ENCODE measurements at places on chromosomes 1 and 21.
A peak's percentile ranks its signal among the peaks of the same experiment; 100 is the strongest.

DNA sequence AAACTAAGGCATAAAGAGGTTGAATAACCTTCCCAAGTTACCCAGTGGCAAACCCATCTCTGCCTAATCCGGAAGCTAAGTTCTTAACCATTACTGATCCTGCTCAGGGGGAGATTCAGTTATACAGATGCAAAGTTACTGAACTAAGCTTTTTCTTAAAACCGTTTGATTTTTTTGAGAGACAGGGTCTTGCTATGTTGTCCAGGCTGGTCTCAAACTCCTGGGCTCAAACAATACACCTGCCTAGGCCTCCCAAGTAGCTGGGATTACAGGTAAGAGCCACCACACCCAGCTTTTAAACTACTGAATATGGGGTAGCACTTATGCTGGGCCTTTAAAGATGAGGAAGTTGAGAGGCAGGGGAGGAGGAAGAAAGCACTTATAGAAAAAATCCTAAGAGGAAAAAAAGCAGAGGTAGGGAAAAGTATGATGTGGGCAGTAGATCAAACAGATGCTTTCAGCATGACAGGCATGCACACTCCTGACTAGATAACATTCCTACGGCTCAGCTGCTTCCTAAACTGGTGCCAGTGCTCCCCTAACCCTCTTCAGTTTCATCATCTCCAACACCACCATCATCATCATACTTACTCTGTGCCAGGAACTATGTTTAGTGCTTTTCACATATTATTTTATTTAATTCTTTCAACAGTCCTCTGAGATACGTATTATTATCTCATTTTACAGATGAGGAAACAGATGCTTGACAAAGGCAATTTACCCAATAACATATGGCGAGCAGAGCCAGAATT lies 5.8 kb downstream of the PAFAH2 start:
- peak; percentile 30 for DNase-seq

DNA sequence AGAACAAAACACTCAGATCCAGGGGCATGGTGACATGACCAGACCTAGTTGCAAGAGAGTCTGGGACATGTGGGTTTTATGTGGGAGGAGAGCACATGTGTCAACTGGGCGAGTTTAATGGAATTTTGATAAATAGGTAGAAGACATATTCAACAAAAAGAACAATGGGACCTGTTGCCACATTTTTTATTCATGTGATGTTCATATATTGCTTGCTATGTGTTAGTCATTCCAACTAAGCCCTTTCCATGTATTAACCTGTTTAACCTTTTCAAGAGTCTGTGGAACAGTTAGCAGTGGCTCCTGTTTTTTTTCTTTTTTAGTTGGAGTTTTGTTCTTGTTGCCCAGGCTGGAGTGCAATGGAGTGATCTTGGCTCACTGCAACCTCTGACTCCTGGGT lies 30.1 kb upstream of the CSF3R start:
- DNase-seq: no peak

DNA sequence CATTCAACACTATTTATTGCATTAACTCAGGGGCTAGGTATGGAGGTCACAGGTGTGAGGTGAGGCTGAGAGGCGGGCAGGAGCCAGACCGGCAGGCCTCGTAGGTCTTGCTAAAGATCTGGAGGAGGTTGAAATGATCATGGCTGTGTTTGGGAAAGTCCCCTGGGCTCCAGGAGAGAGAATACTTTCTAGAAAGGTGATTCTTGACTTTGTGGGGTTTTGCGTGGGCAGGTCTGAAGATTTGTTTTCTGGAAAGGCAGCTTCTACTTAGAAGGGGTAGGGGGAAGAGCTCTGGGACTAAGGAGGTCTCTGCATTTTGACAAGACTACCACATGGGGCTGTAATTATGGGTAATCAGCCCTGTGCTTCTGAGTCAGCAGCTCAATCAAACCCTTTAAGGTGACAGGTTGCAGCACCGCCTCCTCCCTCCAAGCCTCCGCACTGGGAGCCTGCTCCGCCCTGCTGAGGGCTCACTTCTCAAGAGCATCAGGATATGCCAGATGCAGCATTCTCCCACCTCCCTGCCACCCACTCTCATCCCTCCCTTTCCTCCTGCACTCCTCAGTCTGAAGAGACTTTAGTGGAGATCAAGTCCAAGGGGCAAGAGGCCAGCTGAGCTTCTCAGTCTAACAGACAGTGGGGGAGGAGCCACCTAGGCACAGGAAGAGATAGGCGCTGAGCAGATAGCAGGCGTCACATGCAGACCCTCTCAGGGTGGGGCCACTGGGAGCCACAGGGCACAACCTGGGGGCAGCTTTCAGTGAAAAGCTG lies 30.5 kb downstream of the SLC30A1 start:
- DNase-seq: no peak

DNA sequence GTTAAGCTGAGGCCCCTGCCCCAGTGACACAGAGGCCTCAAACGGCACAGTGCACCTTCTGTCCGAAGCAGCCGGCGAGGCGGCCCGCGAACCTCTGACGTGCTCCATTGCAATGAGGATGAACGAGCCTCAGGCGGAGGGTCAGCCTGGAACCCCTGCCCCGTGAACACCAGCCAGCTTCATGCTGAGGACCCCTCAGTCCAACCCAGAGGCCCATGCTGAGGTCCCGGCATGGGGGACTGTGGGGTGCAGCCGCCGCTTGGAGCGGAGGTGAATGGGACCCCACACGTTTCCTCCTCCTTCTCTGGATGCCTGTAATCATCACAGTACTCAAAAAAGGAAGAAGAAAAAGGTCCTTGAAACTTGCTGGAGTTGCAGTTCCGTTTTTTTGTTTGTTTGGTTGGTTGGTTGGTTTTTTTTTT lies 62.1 kb downstream of the PRKCZ start:
- no peak for DNase-seq

- no peak for DNase-seq
These were observed 51.7 kb upstream of the EDEM3 start for GRCh38 chr1:184806296-184806721.

- no peak for DNase-seq
These were observed at the start of gene SERTAD4 for GRCh38 chr1:210232511-210233215. SERTAD4 (plus strand) TSS chr1:210232796; CDS start chr1:210237961, 5,165 bp downstream.

DNA sequence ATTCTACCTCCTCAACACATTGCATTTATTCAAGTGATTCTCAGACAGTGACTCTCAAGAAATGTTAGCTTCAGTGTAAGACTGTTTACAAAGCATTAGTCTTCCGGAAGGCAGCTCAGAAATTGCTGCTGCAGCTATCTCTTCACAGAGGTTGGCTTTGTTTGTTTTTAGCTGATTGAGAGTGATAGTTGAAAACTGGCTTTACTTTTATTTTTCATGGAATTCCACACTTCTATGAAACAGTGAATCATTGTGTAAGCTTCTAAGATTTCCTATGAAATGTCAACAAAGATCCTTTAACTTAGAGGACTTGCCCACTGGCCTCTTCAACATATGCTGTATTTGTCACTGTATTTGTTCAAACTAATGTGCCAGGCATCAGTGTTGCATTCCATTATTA lies 121.3 kb downstream of the TNNI3K start:
- DNase-seq: no peak

DNA sequence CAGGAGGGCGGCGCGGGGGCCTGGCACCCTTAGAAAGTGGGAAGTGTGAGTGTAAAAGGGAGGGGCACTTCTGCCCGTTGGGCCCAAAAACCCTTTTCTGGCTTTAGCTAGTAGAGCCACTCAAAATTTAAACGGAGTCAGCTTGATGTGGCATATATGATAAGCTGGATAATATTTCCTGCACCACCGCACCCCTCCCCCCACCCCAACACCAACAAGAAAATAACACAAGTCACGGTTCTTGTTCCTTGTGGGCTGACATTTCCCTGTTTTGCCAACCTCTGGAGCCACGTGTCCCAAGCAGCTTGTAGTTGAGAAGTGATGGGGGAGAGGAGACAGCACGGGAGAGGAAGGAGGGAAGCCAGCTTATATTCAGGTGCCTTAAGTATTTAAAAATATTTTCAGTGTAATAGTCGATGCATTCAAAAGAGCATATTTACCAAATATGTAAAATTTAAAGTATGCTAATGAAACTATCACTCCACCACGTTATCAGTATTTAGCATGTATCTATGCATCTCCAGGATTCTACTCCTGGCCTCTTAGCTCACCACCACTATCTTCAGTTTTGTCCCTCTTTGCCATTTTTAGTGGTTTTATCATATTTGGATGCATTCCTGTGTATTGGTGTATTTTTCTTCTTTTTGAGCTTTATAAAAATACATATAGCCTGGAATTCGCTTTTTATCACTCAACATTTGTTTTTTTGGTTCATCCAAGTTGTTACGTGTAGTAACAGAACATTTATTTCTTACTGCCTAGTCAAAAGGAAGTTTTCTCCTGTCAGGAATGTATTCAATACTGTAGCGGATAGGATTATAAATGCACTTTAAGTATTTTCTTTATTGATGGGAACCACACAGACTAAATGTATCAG lies 773 bp upstream of the DDX59 start:
- no peak for DNase-seq

GRCh38 chr1:16026723-16027484 lies 5.1 kb downstream of the CLCNKA start:
- no peak for DNase-seq

DNA sequence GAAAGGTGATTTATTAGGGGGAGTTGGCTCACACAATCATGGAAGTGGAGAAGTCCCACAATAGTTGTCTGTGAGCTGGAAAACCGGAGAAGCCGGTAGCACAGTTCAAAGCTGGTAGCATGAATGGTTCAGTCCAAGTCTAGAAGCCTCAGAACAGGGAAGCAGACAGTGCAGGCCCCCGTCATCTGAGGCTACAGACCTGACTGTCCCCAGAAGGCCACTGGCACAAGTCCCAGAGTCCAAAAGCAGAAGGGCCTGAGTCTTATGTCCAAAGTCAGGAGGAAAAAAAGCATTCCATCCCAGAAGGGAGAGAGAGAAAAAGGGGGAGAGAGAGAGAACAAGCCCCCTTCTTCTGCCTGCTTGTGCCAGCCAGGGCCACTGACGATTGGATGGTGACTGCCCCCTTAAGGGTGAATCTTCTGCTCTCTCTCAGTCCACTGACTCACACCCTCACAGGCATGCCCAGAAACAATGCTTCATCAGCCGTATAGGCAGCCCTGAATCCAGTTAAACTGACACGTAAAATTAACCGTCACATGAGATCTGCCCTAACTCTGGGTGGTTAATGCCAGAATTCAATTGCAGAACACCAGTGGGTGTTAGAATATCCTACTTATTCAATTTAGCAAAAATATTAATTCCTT lies 49.3 kb upstream of the POU2F1 start:
- no peak for DNase-seq

- DNase-seq: no peak
These were observed 176.5 kb upstream of the ST6GALNAC5 start for GRCh38 chr1:76690766-76691165.

- DNase-seq: no peak
These were observed 258.8 kb upstream of the NCAM2 start for GRCh38 chr21:20739421-20739820.

- DNase-seq: no peak
These were observed 65.0 kb downstream of the SYT6 start for GRCh38 chr1:114088392-114089299.

DNA sequence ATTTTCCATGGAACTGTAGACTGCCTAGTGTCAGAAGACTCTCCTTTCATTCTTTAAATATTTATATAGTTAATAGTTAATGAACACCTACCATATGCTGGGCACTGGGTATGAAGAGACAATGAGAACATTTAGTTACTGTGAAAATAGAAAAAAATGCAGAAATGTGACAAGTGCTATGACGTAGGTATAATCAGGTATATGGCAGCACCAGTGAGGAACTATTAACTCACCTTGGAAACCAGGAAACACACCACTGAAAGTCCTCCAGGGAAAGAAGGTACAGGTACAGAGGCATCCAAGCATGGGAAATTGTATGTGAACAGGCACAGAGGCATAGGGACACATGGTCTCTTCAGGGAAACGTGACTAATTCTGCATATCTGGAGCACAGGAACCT lies 42.3 kb downstream of the DPT start:
- no peak for DNase-seq

DNA sequence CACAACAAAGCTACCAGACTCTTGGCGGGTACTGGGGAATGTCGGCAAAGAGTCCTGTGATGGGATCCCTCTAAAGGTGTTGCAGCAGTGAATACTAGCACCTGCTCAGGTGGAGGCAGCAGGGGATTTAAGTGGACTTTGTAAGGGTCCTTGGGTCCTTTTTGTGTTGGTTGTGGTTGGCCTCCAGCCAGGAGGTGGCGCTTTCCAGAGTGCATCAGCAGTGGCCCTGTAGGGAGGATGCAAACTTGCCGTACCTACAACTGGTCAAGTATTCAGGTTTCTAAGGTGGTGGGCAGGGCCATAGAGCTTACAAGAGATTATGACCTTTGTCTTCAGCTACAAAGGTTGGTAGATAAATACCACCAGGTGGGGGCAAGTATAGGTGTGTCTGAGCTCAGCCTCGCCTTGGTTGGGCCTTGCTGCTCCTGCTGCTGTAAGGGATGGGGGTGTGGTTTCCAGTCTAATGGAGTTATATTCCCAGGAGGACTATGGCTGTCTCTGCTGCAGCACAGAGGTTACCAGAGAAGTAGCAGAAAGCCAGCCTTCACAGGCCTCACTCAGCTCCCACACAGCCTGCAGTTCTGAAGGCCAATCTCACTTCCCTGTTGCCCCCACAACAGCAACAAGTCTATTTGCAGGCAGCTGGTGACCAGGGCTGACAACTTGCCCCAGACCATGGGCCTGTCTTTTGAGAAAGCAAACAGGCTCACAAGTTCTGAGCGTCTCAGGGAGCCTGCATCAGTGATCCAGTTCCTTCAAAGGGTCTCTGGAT lies 7.3 kb downstream of the OR2M5 start:
- DNase-seq: no peak

DNA sequence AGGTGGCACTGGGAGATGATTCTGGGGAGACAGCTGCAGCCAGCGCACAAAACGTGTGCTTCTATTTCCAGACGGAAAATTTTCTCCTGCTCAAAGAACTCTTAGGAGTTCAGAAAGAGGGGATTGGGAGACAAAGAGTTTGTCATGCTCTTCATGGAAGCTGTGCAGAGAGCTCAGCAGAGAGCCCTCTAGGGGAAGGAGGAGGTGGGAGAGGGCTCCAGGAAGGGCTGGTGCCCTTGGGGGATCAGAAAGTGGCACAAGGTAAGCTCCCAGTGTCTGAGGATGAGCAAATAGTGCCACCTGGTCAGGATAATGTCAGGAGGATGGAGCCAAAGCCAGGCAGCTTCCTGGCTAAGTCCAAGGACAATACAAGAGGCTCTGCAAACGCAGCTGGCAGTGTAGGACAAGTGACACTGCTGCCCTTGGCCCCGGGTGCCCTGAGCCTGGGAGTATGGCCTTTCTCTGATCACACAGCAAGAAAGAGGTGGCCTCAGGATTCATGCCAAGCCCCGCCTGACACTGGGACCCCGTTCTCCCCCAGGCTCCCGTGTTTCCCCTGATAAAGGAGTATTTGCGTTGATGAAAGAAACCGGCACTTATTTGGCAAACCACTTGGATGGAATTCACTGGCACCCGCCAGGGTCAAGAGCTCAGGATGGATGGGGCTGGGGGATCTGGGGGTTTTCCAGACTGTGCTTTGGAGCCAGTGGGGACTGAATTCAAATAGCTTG lies 254.0 kb downstream of the PTPRU start:
- DNase-seq: no peak

All from fibroblast of skin of left quadriceps (primary cell).